Osteocyte (in vitro differentiated cells): ENCODE measurements at places on chromosomes 1 and 21. TPM values are rescaled to one million over a fixed set of nuclear protein-coding genes. Genes with fewer than 3 reads are reported as not detected.

Gene SLC44A5
- 0.21 and 0.44 TPM in 2 replicates for total RNA-seq

Gene C1QC
- not detected in 2 replicates for total RNA-seq

Gene PYHIN1
- not detected in 2 replicates for total RNA-seq

Gene AMY2B
- total RNA-seq = 8.2 and 10.0 TPM in 2 replicates

Gene GNG12
- total RNA-seq = 99.7 and 100 TPM in 2 replicates
